Right kidney (tissue), 9 donors: ENCODE measurements at places on chromosomes 11 and 22.

DNA sequence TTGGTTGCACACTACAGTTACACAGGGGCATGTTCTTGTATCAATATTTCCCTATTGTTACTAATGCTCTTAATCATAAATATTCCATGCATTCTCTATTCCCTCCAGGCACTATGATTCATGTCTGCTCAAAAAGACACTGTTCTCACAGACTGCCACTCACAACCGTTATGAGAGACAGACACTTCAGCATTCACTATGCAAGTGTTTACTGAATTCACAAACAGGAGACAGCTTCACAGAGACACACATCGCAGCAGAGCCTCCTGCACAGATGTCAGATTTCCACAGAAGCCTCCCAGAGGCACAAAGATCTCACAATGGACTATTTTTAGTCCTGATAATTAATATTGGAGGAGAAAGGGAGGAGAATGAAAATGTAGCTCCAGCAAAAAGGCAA, 930.4 kb downstream of the OPCML start:
- DNase-seq: no peak

DNA sequence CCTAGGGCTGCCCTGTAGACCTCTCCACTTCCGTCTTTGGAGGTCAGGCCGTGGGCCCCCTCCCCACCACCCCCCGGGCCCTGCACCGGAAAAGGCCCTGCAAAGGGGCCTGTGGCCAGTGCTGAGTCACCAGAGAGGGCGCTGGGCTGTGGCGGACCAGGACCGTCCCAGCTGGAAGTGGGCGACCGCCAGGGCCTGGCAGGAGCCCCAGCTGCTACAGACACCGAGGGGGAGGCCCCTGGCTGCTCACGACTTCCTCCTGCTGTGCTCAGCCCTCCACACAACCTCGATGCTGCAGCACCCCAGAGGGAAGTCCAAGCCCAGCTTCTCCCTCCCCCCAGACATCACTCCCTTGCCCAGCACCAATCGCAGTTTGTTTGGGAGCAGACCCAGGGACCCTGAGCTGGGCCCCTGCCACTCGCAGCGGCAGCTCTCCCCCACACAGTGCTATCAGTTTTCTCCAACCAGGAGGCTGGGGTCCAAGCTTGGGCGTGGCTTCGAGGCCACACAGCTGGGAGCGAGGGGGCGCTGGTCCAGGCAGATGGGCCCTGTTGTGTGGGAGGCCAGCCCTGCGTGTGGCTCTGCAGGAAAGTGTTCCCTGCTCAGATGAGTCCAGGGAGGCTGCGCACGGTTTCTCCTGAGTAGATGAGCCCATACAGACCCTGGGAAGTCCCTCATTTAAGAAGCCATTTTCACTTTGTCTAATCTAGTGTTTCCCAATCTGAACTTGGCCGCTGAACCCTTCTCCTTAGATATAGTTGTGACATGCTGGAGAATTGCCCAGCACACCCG, 5.6 kb upstream of the SH3BP1 start:
- DNase-seq: peak; percentile 90

DNA sequence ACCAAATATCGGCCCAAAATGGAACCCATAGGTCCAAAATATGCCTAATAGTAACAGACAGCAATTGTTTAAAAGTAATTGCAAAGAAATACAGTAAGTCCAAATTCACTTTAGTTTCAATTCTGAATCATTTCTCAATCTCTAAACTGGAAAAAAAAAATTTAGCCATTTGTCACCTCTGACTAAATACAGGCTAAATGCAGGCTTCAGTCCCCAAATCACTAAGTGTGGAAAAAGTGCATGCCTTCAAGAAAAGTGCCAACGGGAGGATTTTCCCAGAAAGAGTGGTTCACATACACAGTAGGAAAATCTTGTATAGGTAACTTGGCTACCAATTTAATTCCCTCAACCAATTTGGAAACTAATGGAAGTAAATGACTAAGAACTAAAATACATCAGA, 35.7 kb downstream of the SIK3 start:
- DNase-seq: no peak

DNA sequence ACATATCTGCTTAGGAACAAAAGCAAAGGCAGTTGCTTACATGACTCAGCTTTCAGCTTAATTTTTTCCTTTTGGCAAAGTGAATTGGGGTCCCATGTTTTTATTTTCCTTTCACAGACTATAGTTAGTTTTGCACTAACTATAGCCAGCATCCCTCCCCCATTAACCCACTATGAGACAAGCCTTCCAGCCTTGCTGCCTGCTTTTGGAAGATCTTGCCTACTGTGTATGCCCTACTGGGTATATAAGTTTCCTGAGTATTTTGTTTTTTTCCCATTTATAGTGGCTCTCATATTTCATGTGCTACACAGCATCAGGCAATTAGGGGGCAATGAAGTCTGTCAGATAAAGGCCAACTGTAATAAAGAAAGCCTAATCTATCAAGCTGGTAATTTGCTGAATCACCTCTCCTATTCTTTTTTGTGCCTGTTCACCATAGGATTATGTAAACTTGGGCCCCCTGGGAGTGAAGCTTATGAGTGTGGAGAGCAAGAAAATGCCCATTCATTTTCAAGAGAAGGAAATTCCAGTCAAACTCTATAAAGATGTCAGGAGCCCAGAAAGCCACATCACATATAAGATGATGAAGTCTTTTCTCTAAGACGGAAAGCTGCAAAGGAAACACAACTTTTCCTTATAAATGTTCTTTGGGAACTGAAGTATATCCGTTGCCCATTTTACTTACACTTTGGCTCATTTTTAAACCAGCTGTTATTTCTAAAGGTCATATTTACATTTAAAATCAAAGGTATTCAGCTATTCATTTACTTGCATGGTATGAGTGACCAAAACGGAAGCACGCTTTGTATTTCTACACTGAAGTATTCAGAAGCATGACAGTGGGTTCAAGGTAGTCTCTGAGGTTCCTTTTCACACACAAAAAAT, 64.0 kb downstream of the CCDC83 start:
- no peak for DNase-seq

- DNase-seq: no peak
These were observed at the start of gene WNT7B for GRCh38 chr22:45977003-45977411. Gene WNT7B, minus strand, starts transcription at chr22:45977162. Its CDS starts 408 bp downstream, at chr22:45976754.

GRCh38 chr11:69354545-69354897, 60.6 kb downstream of the MYEOV start:
- no peak for DNase-seq

DNA sequence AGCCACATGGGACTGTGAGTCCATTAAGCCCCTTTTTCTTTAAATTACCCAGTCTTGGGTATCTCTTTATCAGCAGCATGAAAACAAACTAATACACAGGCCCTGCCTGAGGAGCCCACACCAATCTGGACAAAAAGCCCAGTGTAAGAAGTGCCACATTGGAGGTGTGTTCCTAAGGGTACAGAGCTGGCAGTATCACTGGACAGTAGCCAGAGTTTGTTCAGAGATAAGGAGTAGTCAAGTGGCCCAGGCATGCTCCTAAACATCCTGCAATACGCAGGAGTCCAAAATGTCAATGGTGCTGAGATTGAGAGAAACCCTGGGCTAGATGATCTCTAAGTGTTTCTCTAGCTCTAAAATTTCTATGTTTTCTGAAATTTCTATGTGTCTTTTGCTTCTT, 27.0 kb upstream of the POGLUT3 start:
- DNase-seq: no peak

DNA sequence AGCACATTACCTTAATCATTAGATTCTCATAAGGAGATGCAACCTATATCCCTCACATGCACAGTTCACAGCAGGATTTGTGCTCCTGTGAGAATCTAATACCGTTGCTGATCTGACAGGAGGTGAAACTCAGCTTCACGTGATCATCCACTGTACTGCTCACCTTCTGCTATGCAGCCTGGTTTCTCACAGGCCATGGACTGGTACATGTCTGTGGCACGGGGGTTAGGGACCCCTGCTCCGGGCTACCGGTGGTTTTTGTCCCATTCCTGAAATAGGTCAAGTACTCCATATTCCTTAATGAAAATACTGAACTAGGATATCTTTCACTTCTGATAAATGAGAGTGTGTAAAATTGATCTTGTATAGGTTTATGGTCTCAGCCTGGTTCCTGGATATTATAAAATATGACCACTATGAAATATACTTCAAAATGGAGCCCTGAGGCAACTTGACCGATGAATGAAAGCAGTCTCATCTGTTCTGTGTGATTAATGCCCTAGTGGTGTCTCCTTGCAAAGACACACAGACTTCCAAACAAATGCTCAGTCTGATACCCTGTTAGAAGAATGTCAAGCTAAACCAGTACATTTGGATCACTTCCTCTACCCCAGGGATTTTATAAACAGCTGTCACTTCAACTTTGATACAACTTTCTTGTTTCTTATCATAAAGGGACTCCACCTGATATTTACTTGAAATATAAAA, 492.9 kb upstream of the ANO3 start:
- DNase-seq: no peak

DNA sequence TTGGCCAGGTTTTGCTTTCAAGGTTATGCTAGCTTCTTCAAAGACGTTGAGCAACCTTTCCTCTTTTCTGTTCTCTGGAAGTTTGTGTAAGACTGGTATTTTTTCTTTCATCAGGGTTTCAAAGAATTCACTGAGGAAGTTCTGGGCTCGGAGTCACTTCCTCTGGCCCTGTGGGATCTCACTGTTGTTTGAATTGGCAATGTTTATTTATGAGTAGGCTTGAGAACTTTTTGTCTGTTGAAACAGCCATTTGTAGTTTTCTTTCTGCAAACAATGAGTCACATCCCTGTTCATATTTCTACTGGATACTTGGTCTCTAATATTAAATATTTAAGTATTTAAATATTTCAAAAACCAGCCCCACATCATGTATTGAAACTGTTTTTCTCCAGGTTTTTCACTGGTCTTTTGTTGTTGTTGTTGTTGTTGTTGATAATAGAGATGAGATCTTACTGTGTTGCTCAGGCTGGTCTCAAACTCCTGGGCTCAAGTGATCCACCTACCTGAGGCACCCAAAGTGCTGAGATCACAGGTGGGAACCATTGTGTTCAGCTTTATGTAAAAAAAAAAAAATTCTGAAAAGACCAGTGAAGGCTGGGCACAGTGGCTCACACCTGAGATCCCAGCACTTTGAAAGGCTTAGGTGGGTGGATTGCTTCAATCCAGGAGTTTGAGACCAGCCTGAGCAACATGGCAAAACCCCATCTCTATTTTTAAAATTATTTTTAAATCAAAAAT, 26.9 kb downstream of the SUSD2 start:
- DNase-seq: no peak

- DNase-seq: peak; percentile 22
These were observed 38.7 kb upstream of the TTC36 start for GRCh38 chr11:118488480-118489109.

- peak; percentile 85 for DNase-seq
These were observed 936 bp downstream of the CECR2 start for GRCh38 chr22:17370026-17370765.

DNA sequence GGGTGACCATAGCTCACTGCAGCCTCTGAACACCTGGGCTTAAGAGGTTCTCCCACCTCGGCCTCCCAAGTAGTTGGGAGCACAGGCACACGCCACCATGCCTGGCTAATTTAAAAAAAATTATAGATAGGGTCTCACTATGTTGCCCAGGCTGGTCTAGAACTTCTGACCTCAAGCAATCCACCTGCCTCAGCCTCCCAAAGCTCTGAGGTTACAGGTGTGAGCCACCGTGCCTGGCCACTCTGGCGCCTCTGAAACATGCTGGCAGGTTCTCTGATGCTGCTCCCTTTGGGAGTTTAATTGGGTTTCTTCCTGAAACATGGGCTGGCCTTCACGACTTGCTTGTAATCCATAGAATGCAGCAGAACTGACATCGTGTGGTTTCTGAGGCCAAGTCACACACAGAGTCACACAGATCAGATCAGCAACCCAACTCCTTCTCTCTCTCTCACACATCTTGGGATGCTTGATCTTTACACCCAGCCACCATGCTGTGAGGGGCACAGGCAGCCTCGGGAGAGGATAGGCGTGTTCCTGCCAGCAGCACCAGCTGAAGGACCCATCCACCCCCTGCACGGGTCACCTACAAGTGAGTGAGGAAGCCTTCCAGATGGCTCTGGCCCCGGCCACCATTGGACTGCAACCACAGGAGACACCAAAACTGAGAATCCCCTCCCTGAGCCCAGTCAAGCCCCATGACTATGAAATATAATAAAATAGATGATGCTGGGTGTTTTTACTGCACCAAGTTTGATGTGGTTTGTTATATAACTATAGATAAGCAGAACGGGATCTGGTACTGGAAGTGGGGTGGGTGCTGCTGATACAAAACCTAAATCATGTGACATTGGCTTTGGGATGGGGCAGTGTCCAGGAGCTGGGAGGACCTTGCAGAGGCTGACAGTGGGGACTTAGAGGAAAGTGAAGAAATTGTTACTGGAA, 3.1 kb upstream of the GSC2 start:
- DNase-seq: no peak

GRCh38 chr22:37896181-37896592, 9.9 kb upstream of the MICALL1 start:
- DNase-seq: no peak

- no peak for DNase-seq
These were observed 3.4 kb downstream of the C11orf71 start for GRCh38 chr11:114396916-114397315.

DNA sequence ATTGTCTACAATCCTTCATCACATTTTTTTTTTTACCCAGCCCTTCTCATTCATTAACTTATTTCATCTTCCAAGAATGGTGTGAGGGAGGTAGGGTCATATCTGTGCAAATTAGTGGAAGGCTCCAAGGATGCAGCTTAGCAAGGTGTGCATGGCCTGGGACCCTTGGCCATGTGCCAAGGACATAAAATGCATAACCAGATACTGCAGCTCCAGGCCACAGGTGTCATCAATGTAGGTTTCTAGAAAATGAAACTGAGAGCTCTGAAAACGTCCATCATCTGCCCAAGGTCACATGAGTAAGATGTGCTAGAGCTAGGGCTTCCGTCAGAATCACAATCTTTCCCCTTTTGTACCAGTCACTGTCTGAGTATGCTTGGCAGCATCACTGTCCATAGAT, 29.8 kb downstream of the ANKK1 start:
- no peak for DNase-seq

GRCh38 chr11:65942531-65942930, 2.7 kb upstream of the TSGA10IP start:
- DNase-seq: no peak

GRCh38 chr11:116506263-116506825, 266.4 kb downstream of the BUD13 start:
- no peak for DNase-seq

- DNase-seq: no peak
These were observed 98.7 kb downstream of the WNT7B start for GRCh38 chr22:45878051-45878781.

GRCh38 chr11:124646148-124646547, 23.5 kb downstream of the TBRG1 start:
- DNase-seq: no peak

GRCh38 chr11:124586238-124586860, 16.6 kb downstream of the OR8A1 start:
- DNase-seq: peak; percentile 12

- no peak for DNase-seq
These were observed 45.6 kb downstream of the DENND5A start for GRCh38 chr11:9219572-9219971.

DNA sequence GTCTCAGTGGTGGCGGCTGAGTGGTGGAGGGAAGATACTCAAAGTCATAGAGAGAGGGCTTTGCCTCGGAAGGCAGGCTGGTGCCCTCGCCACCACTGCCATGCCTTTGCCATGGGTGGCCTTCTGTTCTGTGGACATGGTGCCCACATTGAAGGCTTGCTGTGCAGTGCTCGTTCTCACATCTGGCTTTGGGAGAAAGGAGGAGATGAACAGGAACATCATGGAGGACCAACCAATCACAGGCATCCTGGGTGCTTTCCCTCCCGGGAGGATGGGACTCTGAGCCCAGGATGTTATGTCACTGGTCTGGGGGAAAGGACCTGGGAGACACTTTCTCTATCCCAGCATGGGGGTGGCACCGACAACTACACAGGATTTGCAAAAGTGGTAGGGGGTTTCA, 82.3 kb upstream of the NARS2 start:
- no peak for DNase-seq
